ENCODE measurements at places on chromosomes 16 and 17.
A peak's percentile ranks its signal among the peaks of the same experiment; 100 is the strongest.

DNA sequence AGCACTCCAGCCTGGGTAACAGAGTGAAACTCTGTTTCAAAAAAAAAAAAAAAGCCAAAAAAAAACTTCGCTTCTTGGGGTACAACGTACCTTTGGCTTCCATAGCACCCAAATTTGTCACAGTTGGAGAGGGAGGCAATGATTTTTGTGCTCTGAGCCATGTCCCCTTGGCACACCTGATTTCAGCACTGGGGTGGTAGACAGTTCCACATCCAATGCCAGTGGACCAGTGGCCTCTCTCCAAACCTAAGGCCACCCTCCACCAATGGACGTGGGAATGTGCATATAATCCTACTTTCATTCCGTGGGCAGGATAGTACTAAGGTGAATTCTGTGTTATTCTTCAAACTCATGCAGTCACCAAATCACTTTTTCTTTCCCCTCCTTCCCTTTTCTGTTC is 47.5 kb downstream of the SALL1 start:
- DNase-seq: no peak
- H3K27ac ChIP-seq: no peak overlapping the region
- H3K4me3 ChIP-seq: no peak overlapping the region
- peaks cover 58% of the 10 kb centered on the region for H3K27me3 ChIP-seq

- H3K27ac ChIP-seq: peak overlapping the region; percentile 82
- no peaks in the 10 kb centered on the region for H3K27me3 ChIP-seq
- H3K4me1 ChIP-seq: peaks cover 31% of the 10 kb centered on the region
- no peak for DNase-seq
These were observed 95.1 kb downstream of the ZFHX3 start for GRCh38 chr16:72952811-72953271.

DNA sequence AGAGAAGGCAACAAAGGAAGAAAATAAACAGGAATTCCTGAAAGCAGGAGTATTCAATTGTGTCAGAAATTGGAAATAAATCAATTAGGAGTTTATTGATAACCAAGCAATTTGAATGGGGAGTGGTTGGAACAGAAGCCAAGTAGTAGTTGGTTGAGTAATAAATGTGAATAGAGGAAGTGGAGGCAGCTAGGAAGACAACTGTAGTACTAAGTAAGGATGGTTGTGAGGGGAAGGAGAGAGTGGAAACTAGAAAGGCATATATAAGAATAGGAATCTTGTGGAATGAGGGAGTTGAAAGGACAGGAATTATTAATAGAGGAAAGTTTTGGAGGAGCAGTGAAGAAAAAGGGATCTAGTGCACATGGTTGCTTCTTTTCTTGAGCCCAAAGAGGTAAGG is 34.4 kb downstream of the NFAT5 start:
- DNase-seq: no peak
- H3K36me3 ChIP-seq: peaks cover 4% of the 10 kb centered on the region
- H3K4me3 ChIP-seq: no peak overlapping the region

DNA sequence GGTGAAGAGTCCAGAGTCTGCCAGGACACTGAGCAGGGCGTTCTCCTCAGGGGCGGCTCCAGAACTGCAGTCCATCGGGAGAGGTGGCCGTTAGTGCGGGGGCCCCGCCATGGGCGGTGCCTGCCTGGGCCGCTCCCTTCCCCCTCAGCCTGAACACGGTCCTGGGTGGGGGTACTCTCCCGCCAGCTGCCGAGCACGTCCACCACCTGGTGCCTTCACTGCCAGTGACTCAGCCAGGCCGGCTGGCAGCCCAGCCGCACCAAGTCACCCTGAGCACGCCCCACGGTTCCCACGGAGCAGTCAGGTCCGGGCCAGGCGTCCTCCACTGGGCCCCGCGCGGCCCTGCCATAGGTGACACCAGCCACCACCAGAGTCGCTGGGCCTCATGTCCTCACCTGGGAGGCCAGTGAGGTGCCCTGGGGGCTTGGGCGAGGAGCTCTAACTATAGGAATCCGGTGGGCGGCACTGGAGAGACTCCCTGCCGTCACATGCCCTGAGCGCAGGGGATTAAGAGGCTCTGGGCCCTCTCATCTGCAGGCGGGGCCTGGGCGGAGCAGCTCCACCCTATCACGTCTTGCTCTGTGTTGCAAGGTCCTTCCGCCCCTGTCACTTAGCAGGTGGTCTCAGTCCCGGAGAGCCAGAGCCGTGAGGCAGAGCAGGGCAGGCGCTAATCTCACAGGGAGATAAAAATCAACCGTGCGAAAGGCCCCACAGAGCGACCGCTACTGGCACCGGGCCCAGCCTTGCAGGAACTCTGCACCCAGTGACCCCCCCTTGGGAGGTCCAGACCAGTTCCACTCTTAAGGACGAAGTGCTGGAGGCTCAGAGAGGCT is 14.3 kb downstream of the PIEZO1 start:
- peak; percentile 78 for DNase-seq
- H3K4me3 ChIP-seq: peak overlapping the region; percentile 54
- peaks cover 67% of the 10 kb centered on the region for H3K4me1 ChIP-seq
- H3K27ac ChIP-seq: peak overlapping the region; percentile 79
- no peaks in the 10 kb centered on the region for H3K36me3 ChIP-seq
- no peaks in the 10 kb centered on the region for H3K27me3 ChIP-seq

DNA sequence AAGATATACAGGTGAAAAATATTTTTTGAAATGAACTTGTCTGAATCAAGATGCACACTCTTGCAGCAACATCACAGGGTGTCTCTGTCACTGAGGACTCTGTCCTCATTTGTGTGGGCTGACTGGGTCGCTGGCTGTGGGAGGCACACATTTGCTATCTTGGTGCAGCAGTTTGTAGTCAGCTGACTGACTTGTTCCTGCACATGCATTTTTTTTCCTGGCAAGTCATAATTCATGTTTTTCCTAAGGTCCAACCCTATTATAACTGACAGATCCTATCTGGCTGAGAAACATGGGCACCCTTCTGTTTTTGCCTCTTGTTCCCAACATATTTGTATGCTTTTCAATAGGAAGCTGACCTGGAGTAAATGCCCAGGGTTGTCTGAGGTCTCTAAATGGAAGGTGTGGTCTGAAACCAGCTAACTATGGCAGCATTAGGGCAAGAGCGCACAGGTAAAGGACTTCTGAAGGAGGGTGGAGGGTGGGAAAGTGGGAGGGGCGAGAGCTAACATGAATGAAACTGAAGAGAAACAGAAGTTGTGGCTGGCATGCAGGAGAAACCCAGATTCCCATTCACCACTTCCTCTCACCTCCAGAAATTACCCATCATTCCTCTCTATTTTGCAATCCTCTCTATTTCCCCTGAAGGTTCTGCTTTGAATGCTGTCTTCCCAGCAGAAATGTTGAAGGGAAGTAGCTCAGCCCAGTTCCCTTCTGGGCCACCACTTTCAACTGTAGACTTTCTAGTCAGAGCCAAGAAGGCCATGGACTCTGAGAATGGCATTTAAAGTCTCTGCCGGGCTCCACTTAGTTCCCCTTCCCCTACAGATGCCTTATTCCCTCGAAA is 166.1 kb downstream of the PRKCA start:
- peaks cover 38% of the 10 kb centered on the region for H3K4me1 ChIP-seq
- H3K36me3 ChIP-seq: no peaks in the 10 kb centered on the region
- DNase-seq: no peak
- H3K27ac ChIP-seq: peak overlapping the region; percentile 77
- H3K4me3 ChIP-seq: no peak overlapping the region

GRCh38 chr16:18003033-18003432 is 333.5 kb downstream of the NPIPA8 start:
- no peaks in the 10 kb centered on the region for H3K27me3 ChIP-seq
- no peaks in the 10 kb centered on the region for H3K36me3 ChIP-seq
- H3K4me3 ChIP-seq: no peak overlapping the region

GRCh38 chr16:86145669-86146068 is 246.7 kb downstream of the IRF8 start:
- no peak overlapping the region for H3K27ac ChIP-seq
- no peak for DNase-seq
- H3K4me3 ChIP-seq: no peak overlapping the region
- H3K27me3 ChIP-seq: peaks cover 35% of the 10 kb centered on the region

- H3K4me1 ChIP-seq: peaks cover 25% of the 10 kb centered on the region
- H3K27ac ChIP-seq: peak overlapping the region; percentile 86
These were observed 5.7 kb downstream of the CCR7 start for GRCh38 chr17:40559564-40559916.

DNA sequence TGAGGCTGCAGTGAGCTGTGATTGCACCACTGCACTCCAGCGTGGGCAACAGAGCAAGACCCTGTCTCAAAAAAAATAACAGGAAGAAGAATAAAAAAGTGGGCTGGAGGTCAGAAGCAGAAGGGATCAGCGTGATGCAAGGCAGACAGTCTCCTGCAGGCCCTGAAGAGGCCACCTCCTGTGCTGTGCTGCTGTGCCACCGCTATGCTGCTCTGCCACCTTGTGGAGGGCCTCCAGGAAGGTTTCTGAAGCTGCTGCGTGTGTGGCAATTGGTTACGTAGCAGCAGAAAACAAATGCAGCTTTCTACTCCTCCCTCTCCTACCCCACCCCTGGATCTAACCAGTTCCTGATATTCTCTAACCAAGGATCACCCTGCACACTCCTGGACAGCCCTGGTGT is 815.5 kb downstream of the KCNJ18 start:
- H3K4me1 ChIP-seq: no peaks in the 10 kb centered on the region
- DNase-seq: no peak
- H3K27me3 ChIP-seq: no peaks in the 10 kb centered on the region
- no peak overlapping the region for H3K4me3 ChIP-seq
- H3K27ac ChIP-seq: no peak overlapping the region
- H3K36me3 ChIP-seq: peaks cover 2% of the 10 kb centered on the region

DNA sequence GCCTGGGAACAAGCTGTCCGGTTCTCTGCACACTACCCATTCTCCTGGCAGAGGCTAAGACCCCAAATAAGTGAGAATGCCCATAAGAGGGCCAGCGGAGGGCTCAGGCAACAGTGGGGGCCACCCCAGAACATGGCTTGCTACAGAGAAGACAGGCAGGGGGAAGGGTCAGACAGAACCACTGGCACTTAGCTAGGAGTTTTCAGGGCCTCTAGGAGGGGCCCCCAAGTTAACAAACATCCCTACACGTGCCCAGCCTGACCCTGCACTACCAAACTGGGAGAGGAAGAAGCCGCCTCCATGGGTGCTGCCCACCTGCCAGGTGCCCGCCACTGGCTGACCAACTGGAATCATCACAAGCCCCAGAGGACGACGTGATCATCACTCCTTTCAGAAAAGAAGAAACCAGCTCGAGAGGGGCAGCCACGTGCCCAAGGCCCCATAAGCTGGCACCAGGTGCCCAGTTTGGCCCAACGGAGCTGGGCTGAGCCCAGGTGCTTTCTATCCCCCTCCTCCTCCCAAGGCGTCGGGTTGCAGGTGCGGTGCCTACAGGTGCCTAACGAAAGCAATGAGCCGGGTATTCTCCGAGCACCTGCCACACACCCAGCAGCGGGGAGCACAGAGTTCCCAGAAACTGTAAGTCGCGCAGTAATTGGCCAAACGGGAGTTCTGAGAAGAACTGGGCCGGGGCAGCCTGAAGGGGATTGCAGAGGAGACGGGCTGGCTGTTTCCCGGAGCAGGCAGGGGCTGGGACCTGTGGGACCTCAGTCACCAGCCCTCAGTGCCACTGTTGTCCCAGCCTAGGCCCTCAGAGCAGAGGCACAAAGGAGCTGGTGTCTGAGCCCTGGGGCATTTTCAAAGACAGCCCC is 13.2 kb downstream of the RPH3AL start:
- H3K4me1 ChIP-seq: peaks cover 29% of the 10 kb centered on the region
- no peaks in the 10 kb centered on the region for H3K36me3 ChIP-seq
- DNase-seq: no peak
- no peak overlapping the region for H3K27ac ChIP-seq
- no peaks in the 10 kb centered on the region for H3K27me3 ChIP-seq
- H3K4me3 ChIP-seq: no peak overlapping the region

GRCh38 chr17:36922175-36922574 is 15.1 kb upstream of the LHX1 start:
- H3K36me3 ChIP-seq: no peaks in the 10 kb centered on the region
- peaks cover 4% of the 10 kb centered on the region for H3K27me3 ChIP-seq
- DNase-seq: no peak

- no peak overlapping the region for H3K4me3 ChIP-seq
- no peak overlapping the region for H3K27ac ChIP-seq
- no peaks in the 10 kb centered on the region for H3K27me3 ChIP-seq
- H3K36me3 ChIP-seq: no peaks in the 10 kb centered on the region
- no peaks in the 10 kb centered on the region for H3K4me1 ChIP-seq
These were observed 28.9 kb upstream of the HELZ start for GRCh38 chr17:67273900-67274299.

DNA sequence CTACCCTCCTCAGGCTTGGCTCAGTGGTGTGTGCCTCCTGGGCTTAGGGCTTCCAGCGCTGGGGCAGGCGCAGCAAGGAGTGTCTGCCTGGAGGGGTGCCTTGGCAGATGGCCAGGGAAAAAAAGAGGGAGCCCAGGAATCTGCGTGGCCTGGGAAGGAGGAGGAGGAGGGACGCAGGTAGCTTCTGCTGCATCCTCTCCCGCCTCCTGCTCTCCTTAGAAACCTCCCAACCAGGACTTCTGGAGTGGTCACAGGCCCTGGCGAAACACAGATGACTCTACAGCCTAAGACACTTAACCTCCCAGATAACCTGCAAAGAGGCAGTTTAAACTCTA is 7.3 kb upstream of the BCAR1 start:
- H3K4me3 ChIP-seq: no peak overlapping the region
- DNase-seq: no peak
- no peaks in the 10 kb centered on the region for H3K36me3 ChIP-seq

- H3K27me3 ChIP-seq: no peaks in the 10 kb centered on the region
- H3K4me3 ChIP-seq: no peak overlapping the region
- H3K27ac ChIP-seq: peak overlapping the region; percentile 96
- H3K36me3 ChIP-seq: no peaks in the 10 kb centered on the region
- peaks cover 36% of the 10 kb centered on the region for H3K4me1 ChIP-seq
- DNase-seq: no peak
These were observed 14.7 kb upstream of the MPRIP start for GRCh38 chr17:17027442-17028058.

DNA sequence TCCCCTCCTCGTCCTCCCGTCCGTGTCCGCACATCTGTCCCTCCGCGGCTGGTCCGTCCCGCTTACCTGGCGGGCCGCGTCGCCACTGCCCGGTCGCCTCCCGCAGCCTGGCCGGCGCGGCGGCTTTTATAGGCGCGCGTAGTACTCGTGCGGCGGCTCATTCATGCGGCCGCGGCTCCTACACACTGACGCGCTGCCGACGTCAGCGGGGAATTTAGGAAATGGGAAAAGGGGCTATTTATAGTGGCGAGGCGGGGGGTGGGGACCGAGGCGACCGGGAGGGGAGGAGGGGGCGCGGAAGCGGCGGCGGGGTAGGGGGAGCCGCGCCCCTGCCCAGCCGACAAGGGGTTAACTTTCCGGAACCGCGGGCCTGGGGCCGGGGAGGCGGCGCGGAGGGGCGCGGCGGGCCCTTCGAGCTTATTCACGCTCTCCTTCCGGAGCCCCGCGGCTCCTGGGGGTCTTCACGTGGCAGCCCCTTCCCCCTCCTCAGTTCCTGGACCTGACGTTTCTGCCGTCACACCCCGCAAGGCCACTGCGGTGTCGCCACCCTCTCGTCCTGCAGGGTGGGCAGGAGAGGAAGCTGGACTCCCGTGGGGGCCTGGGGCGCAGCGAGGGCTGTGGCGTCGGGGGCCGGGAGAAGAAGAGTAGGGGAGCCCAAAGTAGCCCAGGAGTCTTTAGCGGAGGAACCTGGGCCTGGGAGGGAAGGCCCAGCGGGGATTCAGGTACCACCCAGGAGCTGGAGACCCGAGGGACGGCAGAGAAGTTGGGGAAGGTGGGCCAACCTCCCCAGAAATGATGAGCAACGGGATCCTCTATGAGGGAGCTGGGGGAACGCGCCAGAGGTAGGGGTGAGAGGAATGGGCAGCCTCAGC is 3.6 kb upstream of the HIC1 start:
- peak overlapping the region; percentile 51 for H3K4me3 ChIP-seq
- H3K4me1 ChIP-seq: peaks cover 21% of the 10 kb centered on the region
- H3K27me3 ChIP-seq: peaks cover 35% of the 10 kb centered on the region
- no peaks in the 10 kb centered on the region for H3K36me3 ChIP-seq
- H3K27ac ChIP-seq: peak overlapping the region; percentile 16

GRCh38 chr17:34579017-34579946 is at the start of gene TMEM132E:
Gene TMEM132E (plus strand): TSS chr17:34579582. CDS start chr17:34581077, 1,495 bp downstream.
- peaks cover 26% of the 10 kb centered on the region for H3K4me1 ChIP-seq
- H3K4me3 ChIP-seq: peak within 1 kb of the TSS; percentile 80
- no peaks in the 10 kb centered on the region for H3K36me3 ChIP-seq
- no peak within 1 kb of the TSS for H3K27ac ChIP-seq
